COLO829 (cell line): ENCODE measurements at places on chromosomes 5 and 9.

GRCh38 chr9:37668116-37668601, 17.4 kb downstream of the FRMPD1 start:
- DNase-seq: no peak

GRCh38 chr9:134028575-134029247, 3.4 kb downstream of the BRD3OS start:
- DNase-seq: no peak

GRCh38 chr9:5951686-5952211, 61.1 kb downstream of the MLANA start:
- no peak for DNase-seq

GRCh38 chr9:94900222-94901018, 173.9 kb downstream of the AOPEP start:
- no peak for DNase-seq

- no peak for DNase-seq
These were observed 48.5 kb upstream of the MSX2 start for GRCh38 chr5:174675916-174676315.

GRCh38 chr5:179211631-179212030, 133.6 kb downstream of the ADAMTS2 start:
- no peak for DNase-seq

DNA sequence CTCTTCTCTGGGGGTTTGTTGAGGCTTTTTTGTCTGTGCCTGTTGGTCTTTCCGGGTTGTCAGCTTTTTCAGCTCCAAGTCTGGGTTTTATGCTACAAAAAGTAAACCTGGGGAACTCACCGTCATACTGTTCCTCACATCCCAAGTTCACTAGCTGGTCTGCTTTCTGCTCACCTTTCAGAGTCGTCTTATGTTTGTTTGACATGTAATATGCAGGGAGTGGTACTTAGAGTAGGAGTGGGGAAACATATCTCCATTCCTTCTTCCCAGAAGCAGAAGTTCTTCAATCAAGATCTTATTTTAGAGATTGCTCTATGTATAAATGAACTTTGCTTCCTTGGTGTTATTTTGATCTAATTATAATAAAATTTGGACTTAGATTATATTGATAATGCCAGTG, 41.7 kb upstream of the DHFR start:
- no peak for DNase-seq

DNA sequence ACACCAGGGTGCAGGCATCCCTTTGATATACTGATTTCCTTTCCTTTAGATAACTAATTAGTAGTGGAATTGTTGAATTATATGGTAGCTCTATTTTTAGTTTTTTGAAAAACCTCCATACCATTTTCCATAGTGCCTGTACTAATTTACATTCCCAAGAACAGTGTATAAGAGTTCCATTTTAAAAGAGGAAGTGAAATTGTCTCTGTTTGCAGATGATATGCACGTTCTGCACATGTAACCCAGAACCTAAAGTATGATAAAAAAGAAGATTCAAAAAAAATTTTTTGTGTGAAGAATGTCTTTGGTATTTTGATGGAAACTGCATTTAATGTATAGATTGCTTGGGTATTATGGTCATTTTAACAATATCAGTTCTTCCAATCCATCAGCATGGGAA, 424.0 kb upstream of the CCNH start:
- no peak for DNase-seq

DNA sequence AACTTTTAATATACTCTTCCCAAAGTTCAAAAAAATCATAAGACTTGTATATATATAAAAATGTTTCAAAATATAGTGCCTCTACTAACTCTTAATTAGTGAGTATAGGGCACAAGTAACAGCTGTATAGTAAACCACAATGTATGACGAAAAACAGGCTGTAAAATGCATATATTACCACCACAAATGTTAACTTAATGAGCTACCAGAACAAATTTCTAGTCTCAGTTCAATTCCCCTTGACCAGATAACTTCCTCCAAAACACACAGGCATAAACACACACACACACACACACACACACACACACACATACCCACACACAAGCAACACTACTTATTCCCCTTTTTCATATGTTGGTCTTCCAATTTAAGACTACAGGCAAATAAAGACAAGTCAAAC, 78.8 kb downstream of the FBXL17 start:
- no peak for DNase-seq

- DNase-seq: no peak
These were observed 27.5 kb upstream of the BOD1 start for GRCh38 chr5:173643964-173644363.

DNA sequence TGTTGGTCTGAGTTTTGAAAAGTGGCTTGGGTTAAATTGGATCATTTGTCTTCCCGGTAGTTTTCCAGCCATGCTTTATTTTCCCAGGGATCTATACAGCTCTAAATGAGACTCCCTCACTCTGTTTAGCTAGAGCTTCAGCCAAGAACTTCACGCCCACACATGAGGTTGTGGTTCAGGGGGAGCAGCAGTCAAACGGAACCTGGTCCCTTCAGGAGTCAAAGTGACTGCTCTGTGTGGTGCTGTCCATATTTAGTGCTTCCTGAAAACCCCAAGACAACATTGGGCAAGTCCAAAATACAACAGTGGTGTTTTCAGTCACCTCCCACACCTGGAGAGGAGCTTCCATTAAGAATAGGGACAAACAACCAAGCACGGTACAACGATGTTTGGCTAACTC, 90.5 kb downstream of the ANKH start:
- DNase-seq: no peak
